ENCODE measurements at places on chromosomes 11 and 22.
A peak's percentile ranks its signal among the peaks of the same experiment; 100 is the strongest.

DNA sequence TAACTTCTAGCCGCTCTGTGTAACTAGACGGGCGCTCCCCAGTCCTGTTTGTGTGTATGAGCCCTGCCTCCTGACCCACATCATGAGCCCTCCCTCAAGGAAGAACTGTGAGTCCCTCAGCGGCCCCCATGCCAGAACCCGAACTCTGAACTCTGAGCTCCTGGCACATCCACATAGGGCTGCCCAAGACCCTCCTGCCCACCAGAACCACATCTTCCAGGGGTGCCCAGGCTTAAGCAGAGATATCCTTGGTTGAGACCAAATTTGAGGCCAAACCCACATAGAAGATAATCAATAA lies 3.0 kb downstream of the TRIM29 start:
- DNase-seq = no peak

DNA sequence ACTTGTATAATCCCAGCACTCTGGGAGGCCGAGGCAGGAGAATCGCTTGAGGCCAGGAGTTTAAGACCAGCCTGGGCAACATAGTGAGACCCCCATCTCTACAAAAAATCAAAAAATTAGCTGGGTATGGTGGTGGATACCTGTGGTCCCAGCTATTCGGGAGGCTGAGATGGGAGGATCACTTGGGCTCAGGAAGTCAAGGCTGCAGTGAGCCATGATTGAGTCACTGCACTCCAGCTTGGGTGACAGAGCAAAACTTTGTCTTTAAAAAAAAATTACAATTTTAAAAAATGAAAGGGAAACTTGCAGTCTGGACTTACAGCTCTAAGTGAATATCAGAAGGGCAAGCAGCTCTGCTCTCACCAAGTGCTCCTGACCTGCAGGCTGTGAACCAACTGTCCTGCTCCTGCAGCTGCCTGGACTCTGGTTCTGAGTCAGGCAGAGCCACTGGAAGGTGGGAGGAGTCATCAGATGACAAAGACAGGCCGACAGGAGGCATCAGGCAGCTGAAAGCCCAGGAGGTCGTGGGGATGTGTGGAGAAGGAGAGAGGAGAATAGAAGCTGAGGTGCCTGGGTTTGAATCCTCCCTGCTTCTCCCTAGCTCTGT lies 9.6 kb downstream of the SMTNL1 start:
- no peak for DNase-seq

GRCh38 chr11:69797156-69797555 lies 22.0 kb upstream of the FGF4 start:
- DNase-seq = no peak

- no peak for DNase-seq
Observed at GRCh38 chr11:66258473-66258893, 10.0 kb upstream of the RAB1B start.

DNA sequence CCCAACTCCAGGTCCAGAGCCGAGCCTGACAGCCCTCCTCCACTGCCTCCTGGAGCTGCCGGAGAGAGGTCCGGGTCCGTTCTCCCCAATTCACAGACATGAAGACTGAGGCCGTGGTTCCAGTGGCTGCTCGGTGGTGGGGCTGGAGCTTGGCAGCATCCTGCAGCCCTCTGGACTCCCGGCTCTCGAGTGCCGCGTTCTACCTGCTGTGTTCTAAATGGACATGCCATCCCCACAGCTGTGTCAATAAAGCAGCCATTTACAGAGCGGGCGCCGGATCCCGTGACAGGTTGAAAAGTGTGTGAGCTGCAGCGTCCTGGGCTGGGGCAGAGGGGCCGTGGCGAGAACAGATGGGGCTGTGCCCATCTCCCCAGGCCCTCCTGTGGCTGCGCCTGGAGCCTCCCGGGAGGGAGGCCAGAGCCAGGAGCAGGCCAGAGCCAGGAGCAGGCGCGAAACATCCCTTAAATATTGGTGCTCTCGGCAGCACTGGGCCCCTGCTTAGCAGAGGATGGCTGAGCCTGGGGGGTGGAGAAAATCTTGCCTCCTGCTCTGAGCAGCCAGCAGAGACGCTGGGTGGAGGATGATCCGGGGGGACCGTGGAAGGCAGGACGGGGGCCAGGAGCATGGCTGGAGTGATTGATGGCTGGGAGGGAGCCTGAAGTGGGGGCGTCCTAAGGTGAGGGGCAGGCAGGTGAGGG lies 46.2 kb downstream of the FLRT1 start:
- DNase-seq = no peak

DNA sequence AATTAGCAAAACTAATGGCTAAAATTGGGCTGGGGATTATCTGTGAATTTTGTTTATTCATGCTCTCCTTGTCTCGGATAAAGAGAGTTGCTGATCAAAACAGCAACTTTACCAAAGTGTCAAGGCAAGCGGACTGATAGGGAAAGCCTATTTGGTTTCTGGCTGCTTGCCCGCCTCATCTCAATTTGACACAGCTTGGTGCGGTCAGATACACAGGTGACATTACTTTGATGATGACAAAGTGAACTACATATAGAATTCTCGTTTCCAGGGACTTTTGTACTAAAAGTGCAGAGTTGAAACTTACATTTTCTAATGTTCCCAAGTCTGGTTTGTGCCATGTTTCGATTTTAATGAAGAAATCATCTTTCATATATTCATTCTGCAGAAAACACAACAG lies 22.8 kb downstream of the PITPNB start:
- DNase-seq = no peak

GRCh38 chr11:27886857-27887256 lies 186.6 kb upstream of the BDNF start:
- no peak for DNase-seq

- DNase-seq = no peak
Observed at GRCh38 chr11:32931606-32932005, 39.0 kb downstream of the QSER1 start.

DNA sequence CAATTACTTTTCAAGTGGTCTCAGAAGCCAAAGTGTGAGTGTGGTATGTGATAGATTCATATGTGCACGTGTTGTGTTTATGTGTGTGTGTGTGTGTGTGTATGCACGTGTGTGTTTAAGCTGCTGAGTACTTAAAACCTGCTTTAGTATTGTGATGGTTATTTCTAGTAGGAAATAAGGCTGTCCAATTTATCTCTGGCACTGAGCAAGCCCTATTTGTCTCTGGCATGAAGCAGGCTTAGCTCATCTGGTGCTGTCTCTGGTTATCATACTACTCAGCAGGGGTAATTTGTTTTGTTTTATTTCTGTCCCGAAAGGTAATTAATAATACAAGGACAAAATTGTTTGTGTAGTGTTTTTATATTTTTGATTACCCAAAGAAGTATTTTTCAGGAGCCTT lies 333.7 kb downstream of the FAT3 start:
- no peak for DNase-seq

GRCh38 chr11:100810146-100810545 lies 123.1 kb downstream of the ARHGAP42 start:
- DNase-seq = no peak

- DNase-seq = no peak
Observed at GRCh38 chr11:60121264-60121663, 32.8 kb downstream of the MS4A2 start.

- no peak for DNase-seq
Observed at GRCh38 chr11:2215561-2216399, 44.2 kb upstream of the TH start.

- no peak for DNase-seq
Observed at GRCh38 chr22:29994943-29995342, 85.3 kb upstream of the HORMAD2 start.

DNA sequence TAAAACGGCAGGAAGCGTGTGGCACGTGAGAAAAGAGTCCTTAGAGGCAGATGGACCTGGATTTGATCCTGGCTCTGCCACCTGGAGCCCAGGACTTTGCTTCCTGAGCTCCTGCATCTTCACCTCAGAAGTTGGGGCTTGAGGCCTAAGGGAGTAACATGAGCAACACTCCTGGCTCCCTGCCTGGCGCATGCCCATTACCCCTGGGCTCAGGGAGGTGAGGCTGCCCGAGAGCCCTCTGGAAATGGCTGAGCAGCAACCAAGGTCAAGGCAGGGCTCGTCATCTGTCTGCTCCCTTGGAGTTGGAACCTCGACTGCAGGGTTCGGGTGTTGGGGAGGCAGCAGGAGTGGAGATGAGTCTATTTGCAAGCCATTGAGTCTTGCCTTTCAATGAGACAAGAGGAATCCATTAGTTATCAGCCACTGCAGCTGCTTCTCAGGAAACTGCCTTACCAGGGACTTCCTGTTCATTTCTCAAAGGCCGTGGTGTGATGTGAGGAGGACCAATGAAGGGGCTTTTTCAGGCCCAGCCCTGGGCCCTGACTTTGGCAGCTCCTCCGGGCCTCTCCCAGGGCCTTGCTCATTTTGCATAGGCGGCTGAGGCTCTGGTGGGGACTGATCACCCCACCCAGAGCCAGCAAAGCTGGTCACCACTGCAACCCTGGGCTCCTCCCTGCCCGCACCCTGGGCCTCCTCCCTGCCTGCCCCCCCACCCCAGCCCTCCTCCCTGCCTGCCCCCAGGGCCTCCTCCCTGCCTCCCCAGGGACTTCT lies 6.4 kb downstream of the FADS2 start:
- peak; percentile 47 for DNase-seq

- no peak for DNase-seq
Observed at GRCh38 chr22:40432157-40432556, 61.8 kb downstream of the SGSM3 start.
